Activated T-helper 2 cell treated with anti-CD3 and anti-CD28 coated beads, Interferon-gamma antibody, Interleukin-2, Interleukin-4, amounts not matched to agents 10 μg/mL and 5 μg/mL and 100 μg/mL, durations not matched to agents 14 hours and 24 hours and 36 hours (primary cell): ENCODE measurements at places on chromosomes 3 and 15.

DNA sequence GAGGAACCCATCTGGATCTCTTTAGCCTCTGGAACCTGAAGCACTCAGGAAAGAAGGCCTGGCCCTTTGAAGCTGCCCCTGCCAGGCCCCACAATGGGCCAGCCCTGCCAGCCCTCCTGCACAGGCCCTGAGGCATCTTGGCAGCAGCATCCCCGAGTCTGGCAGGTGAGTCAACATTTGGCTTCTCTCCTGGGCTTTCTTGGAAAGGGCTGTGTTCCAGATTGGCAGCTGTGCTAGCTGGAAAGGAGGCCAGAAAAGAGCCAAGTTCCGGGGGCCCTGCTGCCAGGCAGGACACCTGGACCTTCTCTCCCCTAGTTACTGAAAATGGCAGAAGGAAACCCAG, 187.2 kb downstream of the SHQ1 start:
- no peak overlapping the region for H3K4me3 ChIP-seq
- H3K4me1 ChIP-seq = peaks cover 12% of the 10 kb centered on the region
- H3K36me3 ChIP-seq = no peaks in the 10 kb centered on the region
- DNase-seq = no peak
- H3K27me3 ChIP-seq = no peaks in the 10 kb centered on the region

GRCh38 chr3:98726084-98726483, 37.1 kb upstream of the ST3GAL6 start:
- H3K4me1 ChIP-seq = no peaks in the 10 kb centered on the region
- H3K36me3 ChIP-seq = no peaks in the 10 kb centered on the region
- DNase-seq = no peak
- H3K4me3 ChIP-seq = no peak overlapping the region
- peaks cover 29% of the 10 kb centered on the region for H3K27me3 ChIP-seq

GRCh38 chr3:146896711-146897110, 291.6 kb upstream of the PLSCR5 start:
- no peaks in the 10 kb centered on the region for H3K4me1 ChIP-seq
- no peaks in the 10 kb centered on the region for H3K36me3 ChIP-seq
- H3K4me3 ChIP-seq = no peak overlapping the region
- H3K27me3 ChIP-seq = no peaks in the 10 kb centered on the region
- H3K27ac ChIP-seq = no peak overlapping the region
- DNase-seq = no peak

DNA sequence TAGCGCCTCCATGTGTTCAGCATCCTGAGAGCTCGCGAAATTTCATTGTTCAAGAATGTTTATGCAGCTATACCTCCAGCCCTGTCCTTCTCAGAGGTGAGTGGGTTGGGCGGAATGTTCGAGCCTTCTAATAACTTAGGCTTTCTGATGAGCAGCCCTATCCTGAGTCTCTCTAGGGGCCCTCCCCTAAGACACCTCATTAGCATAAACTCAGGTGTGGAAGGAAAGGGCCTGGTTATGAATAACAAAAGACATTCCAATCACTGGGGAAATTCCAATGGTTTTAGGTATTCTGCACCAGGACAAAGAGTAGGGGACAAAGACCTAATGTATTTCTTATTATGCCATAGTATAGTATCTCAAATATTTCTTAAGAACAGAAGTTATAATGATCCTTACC, 138.1 kb upstream of the PDZRN3 start:
- no peak for DNase-seq
- no peaks in the 10 kb centered on the region for H3K36me3 ChIP-seq
- no peaks in the 10 kb centered on the region for H3K27me3 ChIP-seq
- no peaks in the 10 kb centered on the region for H3K4me1 ChIP-seq
- H3K4me3 ChIP-seq = no peak overlapping the region
- no peak overlapping the region for H3K27ac ChIP-seq

- DNase-seq = no peak
- H3K36me3 ChIP-seq = no peaks in the 10 kb centered on the region
- H3K4me1 ChIP-seq = no peaks in the 10 kb centered on the region
- no peak overlapping the region for H3K27ac ChIP-seq
- no peak overlapping the region for H3K4me3 ChIP-seq
Observed at GRCh38 chr15:68612979-68613740, 34.4 kb downstream of the CORO2B start.

- no peaks in the 10 kb centered on the region for H3K36me3 ChIP-seq
- H3K27me3 ChIP-seq = no peaks in the 10 kb centered on the region
- peaks cover 6% of the 10 kb centered on the region for H3K4me1 ChIP-seq
- DNase-seq = no peak
- H3K4me3 ChIP-seq = no peak overlapping the region
Observed at GRCh38 chr3:158350971-158351370, 220.0 kb upstream of the MLF1 start.

GRCh38 chr3:135226057-135226456, 431.0 kb downstream of the EPHB1 start:
- H3K27me3 ChIP-seq = no peaks in the 10 kb centered on the region
- H3K4me1 ChIP-seq = no peaks in the 10 kb centered on the region
- H3K27ac ChIP-seq = no peak overlapping the region
- no peaks in the 10 kb centered on the region for H3K36me3 ChIP-seq
- no peak overlapping the region for H3K4me3 ChIP-seq
- no peak for DNase-seq

DNA sequence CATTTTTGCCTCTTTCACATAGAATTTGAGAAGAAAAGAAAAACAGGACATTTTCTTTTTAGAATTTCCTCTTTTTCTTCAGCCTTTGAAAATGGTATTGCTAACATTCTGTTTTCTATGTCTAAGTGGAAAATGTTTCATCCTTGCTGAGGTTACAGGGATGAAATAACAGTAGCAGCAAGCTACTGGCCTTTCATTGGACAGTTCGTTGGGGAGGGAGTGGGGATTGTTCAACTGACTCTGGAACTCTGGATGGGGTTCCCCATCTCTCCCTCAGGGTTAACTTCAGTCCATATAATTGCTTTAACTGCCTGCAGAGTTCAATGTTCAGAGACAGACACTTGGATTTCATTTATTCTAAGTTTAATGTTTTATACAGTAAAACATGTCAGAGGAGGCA, 346.0 kb downstream of the NLGN1 start:
- H3K4me3 ChIP-seq = no peak overlapping the region
- no peaks in the 10 kb centered on the region for H3K4me1 ChIP-seq
- H3K36me3 ChIP-seq = no peaks in the 10 kb centered on the region
- no peak overlapping the region for H3K27ac ChIP-seq

GRCh38 chr3:122074621-122075265, 19.6 kb downstream of the CD86 start:
- H3K4me1 ChIP-seq = peaks cover 59% of the 10 kb centered on the region
- H3K4me3 ChIP-seq = peak overlapping the region; percentile 84
- peaks cover 15% of the 10 kb centered on the region for H3K36me3 ChIP-seq
- H3K27me3 ChIP-seq = no peaks in the 10 kb centered on the region

- no peak overlapping the region for H3K4me3 ChIP-seq
- no peak for DNase-seq
- peaks cover 38% of the 10 kb centered on the region for H3K4me1 ChIP-seq
- H3K27me3 ChIP-seq = no peaks in the 10 kb centered on the region
Observed at GRCh38 chr3:67649681-67650080, 4.7 kb downstream of the SUCLG2 start.

DNA sequence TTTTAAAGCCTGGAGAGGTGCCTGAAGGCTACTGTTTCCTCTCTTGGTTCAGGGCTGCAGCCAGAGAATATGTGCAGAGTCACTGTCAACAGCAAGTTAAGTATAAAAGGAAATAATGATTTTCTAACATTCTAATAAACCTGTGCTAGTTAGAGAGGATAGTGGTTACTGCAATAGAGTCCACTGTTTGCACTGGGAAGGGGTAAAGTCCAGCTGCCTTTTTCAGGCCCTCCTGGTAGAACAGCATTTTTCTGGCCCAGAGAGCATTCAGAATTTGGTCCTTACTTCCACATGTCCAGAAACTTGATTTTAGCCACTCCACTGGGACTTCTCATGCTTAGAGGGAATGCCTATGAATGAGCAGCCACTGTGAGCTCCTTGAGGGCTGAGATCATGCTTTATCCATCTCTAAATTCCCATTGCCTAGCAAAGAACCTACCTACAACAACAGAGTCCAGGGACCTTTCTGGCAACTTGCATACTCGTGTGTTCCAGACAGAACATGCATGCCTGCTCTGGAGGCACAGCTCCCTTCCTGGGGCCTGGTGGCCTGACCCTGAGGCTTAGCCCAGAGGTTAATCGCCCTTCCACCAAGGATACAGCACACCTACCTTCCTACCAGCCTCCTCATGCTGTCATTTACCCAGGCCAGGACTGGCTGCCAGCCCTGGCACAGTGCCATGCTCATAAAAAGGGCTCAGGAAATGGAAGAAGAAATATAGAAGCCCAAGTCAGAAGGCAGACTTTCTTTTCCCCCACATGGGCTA, 50.3 kb upstream of the ATP13A3 start:
- H3K27me3 ChIP-seq = peaks cover 1% of the 10 kb centered on the region
- no peak overlapping the region for H3K27ac ChIP-seq
- H3K4me3 ChIP-seq = no peak overlapping the region
- no peaks in the 10 kb centered on the region for H3K36me3 ChIP-seq
- DNase-seq = no peak
- H3K4me1 ChIP-seq = peaks cover 8% of the 10 kb centered on the region

DNA sequence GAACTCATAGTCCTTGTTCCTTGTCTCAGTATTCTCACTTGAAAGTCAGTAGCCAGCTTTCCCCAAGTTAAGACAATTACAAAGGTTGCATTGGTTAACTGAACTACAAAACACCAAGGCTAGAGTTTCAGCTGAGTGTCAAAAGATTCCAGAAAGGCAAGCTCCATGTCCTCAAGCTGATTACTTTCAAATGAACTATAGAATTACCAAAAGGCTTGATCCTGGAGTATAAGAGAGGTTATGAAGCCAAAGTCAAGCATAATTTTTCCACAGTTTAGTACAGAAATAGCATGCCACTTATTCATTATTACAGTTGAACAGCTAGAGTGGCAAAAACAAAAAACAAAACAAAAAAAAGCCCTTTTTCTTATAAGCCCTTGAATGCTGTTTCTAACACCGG, 51.9 kb downstream of the ZBTB20 start:
- no peak for DNase-seq
- H3K4me3 ChIP-seq = no peak overlapping the region
- H3K27me3 ChIP-seq = no peaks in the 10 kb centered on the region
- H3K27ac ChIP-seq = no peak overlapping the region
- H3K4me1 ChIP-seq = peaks cover 9% of the 10 kb centered on the region
- H3K36me3 ChIP-seq = no peaks in the 10 kb centered on the region

GRCh38 chr15:39014682-39015081, 450.1 kb upstream of the RASGRP1 start:
- H3K27me3 ChIP-seq = peaks cover 2% of the 10 kb centered on the region
- DNase-seq = no peak
- no peak overlapping the region for H3K27ac ChIP-seq
- no peak overlapping the region for H3K4me3 ChIP-seq
- no peaks in the 10 kb centered on the region for H3K4me1 ChIP-seq
- no peaks in the 10 kb centered on the region for H3K36me3 ChIP-seq

GRCh38 chr3:138818185-138818860, 16.4 kb downstream of the PIK3CB start:
- DNase-seq = no peak
- H3K27me3 ChIP-seq = no peaks in the 10 kb centered on the region
- H3K27ac ChIP-seq = no peak overlapping the region
- H3K4me3 ChIP-seq = no peak overlapping the region
- peaks cover 13% of the 10 kb centered on the region for H3K36me3 ChIP-seq
- peaks cover 18% of the 10 kb centered on the region for H3K4me1 ChIP-seq

- peaks cover 48% of the 10 kb centered on the region for H3K27me3 ChIP-seq
- peak overlapping the region; percentile 91 for H3K4me3 ChIP-seq
Observed at GRCh38 chr15:69161079-69161877, 843 bp downstream of the GLCE start.

GRCh38 chr3:83902787-83903533, 1055.8 kb upstream of the CADM2 start:
- H3K4me3 ChIP-seq = no peak overlapping the region
- no peak for DNase-seq
- no peaks in the 10 kb centered on the region for H3K4me1 ChIP-seq

DNA sequence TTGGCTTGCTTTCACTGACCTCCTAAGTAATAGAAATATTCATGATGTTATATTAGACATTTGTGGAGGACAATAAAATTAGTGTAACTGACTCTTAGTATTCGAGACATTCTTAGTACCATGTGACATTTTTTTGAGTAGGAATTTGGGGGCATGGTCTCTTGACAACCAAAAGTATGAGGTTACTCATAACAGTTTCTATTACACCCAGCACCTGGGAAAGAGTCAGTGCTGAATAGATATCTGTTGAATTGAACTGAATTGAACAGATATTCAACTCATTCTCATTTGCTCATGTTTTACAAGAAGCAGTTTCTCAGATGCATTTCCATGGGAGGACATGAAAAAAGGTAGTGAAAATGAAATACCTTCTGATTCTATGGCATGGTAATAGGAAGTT, 84.4 kb downstream of the CMSS1 start:
- no peak overlapping the region for H3K4me3 ChIP-seq
- no peaks in the 10 kb centered on the region for H3K27me3 ChIP-seq
- peaks cover 5% of the 10 kb centered on the region for H3K36me3 ChIP-seq
- H3K27ac ChIP-seq = no peak overlapping the region
- no peak for DNase-seq

- DNase-seq = no peak
- H3K36me3 ChIP-seq = no peaks in the 10 kb centered on the region
- H3K4me3 ChIP-seq = no peak overlapping the region
- H3K4me1 ChIP-seq = no peaks in the 10 kb centered on the region
- H3K27me3 ChIP-seq = peaks cover 10% of the 10 kb centered on the region
Observed at GRCh38 chr15:58213587-58214338, 75.6 kb downstream of the AQP9 start.

GRCh38 chr15:97456521-97457202, 503.8 kb upstream of the ARRDC4 start:
- DNase-seq = no peak
- H3K4me3 ChIP-seq = no peak overlapping the region
- H3K36me3 ChIP-seq = no peaks in the 10 kb centered on the region
- H3K27me3 ChIP-seq = no peaks in the 10 kb centered on the region

DNA sequence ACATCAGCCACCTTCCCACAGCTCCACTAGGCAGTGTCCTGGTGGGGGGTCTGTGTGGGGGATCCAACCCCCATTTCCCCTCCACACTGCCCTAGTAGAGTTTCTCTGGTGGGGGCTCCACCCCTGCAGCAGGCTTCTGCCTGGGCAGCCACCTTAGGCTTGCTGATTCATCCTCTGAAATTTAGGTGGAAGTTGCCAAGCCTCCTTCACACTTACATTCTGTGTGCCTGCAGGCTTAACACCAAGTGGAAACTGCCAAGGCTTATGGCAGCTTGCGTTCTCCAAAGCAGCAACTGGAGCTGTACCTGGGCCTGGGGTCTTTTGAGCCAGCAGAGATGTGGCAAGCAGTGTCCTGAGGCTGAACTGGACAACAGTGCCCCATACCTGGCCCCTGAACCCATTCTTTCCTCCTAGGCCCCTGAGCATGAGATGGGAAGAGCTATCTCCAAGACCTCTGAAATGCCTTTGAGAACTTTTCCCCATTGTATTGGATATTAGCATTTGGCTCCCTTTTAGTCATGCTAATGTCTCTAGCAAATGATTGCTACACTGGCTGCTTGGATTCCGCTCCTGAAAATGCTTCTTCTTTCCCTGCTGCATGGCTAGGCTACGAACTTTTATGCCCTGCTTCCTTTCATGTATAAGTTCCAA, 32.5 kb downstream of the CPN2 start:
- H3K27me3 ChIP-seq = peaks cover 46% of the 10 kb centered on the region
- no peaks in the 10 kb centered on the region for H3K36me3 ChIP-seq
- peaks cover 17% of the 10 kb centered on the region for H3K4me1 ChIP-seq
- no peak for DNase-seq
- H3K4me3 ChIP-seq = no peak overlapping the region
